Activated CD4-positive, alpha-beta T cell treated with anti-CD3 and anti-CD28 coated beads, Interleukin-2, amount 50 U/mL, for 24 hours (primary cell): ENCODE measurements at places on chromosomes 5 and 9.

DNA sequence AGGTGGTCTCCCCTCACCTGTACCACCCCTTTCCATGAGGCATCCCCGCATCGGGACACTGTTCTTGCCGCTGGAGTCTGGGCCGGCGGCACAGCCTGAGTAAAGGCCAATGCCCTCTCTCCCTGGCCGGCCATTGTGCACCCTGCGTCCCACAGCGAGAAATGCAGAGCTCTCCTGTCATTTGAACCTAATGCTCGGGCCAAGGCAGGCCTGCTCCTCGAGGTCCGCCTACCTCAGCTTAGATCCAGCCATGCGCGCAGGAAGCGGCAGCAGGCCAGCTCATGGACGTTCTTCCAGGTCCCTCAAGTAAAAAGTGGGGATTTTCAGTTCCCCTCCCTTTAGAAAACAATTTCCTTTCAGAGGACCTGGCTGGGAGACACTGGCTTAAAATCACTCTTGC, 135.0 kb downstream of the HSD17B3 start:
- no peak for DNase-seq

DNA sequence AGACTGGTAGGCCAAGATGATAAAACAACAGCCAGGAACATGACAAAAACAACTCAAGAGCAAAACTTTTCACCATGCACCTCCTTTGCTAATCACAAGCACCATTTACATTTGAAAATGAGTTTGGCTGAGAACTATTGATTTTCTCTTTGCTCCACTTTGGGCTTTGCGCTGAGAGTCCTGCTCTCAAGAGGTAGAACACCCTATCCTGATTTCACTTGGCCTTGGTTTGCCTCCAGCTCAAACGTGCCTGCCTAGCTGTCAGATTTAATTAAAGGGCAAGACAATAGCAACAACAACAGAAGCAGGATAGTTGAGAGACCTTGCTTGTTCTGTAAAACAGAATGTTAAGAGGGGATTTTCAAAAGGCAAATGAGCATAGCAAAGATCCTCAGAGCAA, 128.2 kb upstream of the ASTN2 start:
- no peak for DNase-seq

GRCh38 chr5:69525490-69525889, 32.9 kb downstream of the OCLN start:
- DNase-seq: no peak

- DNase-seq: no peak
Observed at GRCh38 chr5:74313896-74314295, 326.6 kb downstream of the ENC1 start.

- no peak for DNase-seq
Observed at GRCh38 chr9:34334337-34334824, 5.0 kb downstream of the NUDT2 start.

GRCh38 chr9:21611891-21612290, 129.8 kb upstream of the IFNE start:
- DNase-seq: peak; percentile 55

- no peak for DNase-seq
Observed at GRCh38 chr9:71857159-71857558, 53.8 kb downstream of the ABHD17B start.

- DNase-seq: no peak
Observed at GRCh38 chr9:134689321-134690181, 47.9 kb downstream of the COL5A1 start.

DNA sequence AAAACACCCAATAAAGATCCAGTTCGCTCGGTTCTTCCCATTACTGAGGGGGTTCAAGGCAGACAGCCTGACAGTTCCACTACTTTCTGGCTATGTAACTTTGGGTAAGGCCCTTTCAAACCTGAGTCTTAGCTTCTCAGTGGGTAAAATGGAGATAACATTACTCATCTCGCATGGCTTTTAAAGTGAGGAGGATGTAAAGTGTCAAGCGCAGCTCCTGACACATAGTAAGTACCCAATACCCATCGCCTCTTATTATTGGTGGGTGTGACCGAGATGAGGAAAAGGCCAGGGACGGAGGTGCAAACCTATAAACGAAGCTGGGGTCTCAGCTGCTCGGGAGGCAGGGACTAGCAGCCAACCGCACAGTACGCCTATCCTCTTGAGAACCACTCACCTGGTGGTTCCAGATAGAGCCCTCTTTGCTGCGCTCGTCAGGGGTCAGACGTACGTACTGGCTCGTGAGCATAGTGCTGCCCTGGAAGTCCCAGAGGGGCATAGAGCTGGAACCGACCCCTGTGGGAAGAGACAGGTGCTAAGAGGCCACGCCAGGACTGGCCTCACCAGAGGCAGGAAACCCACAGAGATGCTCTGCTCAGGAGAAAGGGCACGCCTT, 584 bp downstream of the LMAN2 start:
- no peak for DNase-seq

DNA sequence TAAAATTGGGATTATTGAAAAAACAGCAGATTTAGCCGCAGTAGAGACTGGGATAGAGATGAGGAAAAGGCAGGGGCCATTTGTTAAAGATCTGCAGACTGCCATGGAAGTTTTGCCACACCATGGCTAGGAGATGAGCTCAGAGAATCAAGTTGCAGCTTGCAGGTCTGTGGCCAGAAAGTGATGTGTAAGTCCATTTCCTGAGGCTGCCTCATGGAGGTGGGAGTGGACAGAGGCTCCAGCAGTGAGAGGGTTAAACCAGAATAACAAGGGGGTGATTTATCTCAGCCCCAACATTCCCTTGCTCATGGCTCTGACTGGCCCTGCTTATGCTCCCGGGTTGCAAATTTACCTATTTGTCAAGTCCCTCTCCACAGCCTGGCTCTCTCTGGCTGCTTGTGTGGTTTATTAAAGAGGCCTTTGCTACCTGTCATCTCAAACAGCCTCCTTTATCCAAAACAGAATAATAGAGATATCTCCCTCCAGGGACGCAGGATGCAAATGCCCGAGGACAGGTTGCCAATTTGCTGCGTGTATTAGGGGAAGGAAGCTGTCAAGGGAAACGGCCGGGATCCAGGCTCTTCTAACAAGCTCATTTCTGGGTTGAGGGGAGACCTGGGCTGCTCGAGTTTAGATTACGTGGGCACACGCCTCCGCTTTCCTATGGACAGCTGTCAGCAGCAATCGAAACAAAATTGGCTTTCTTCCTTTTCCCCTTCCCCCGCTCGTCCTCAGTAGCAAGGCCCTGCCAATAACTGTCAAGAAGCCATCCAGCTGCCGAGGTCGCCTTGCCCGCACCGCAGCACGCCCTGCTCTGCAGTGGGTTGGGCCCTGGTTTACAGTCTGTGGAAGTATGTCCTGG, 72.8 kb upstream of the PITX1 start:
- DNase-seq: no peak
